ENCODE measurements at places on chromosomes 11 and 22.
A peak's percentile ranks its signal among the peaks of the same experiment; 100 is the strongest.

- DNase-seq: no peak
These were observed 36.9 kb downstream of the LINC01488 start for GRCh38 chr11:69518081-69518950.

- no peak for DNase-seq
These were observed 212.7 kb upstream of the PGR start for GRCh38 chr11:101342307-101342706.

DNA sequence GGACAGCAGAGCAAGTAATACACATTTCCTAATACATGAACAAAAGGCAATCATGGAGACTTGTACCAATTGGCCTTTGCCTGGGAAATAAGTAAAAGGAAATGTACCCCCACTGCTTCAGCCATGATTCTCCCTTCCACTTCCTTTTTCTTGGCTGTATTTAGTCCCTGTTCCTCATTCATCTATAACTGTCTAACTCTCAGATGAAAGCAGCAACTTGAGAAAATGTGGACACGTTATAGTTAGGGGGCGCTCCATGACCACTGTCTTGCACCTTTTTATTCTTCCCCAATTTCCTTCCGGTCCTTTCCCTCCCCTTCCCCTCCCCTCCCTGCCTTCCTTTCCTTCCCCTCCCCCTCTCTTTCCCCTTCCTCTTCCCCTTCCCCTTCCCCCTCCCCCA, 61.3 kb upstream of the BARX2 start:
- peak; percentile 55 for DNase-seq

DNA sequence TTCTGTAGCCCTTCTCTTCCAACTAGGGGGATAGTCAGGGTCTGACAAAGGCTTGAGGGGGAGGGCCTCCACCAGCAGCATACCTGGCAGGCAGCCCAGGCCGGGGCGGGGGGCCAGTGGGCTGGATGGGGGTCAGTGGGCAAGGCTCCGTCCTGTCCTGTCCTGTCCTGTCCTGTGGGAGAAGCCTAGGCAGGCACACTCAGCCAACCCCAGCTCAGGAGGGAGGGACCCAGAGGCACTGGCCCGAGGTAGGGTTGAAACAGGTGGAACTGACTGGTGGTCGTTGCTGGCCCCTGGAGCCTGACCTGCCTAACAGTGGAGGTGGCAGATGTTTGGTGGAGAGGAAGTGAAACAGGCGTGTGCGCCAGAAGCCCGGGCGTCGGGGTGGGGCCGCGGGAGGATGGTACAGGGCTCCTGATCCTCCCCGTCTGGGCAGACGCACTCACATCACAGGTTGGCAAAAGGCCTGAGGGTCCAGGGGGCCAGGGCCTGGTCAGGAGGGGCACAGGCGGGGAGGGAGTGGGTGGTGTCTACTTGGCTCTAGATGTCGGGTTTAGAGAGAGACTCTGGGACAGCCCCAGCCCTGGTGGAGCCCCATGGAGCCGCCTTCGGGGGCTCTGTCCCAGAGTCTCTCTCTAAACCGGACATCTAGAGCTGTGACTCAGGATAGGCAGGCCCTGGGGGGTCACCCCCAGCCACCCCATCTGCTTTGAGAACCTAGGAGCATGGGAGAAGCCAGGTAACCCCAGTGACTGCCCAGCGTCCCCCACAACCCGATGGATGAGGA, 32.5 kb upstream of the GRAMD4 start:
- DNase-seq: no peak

DNA sequence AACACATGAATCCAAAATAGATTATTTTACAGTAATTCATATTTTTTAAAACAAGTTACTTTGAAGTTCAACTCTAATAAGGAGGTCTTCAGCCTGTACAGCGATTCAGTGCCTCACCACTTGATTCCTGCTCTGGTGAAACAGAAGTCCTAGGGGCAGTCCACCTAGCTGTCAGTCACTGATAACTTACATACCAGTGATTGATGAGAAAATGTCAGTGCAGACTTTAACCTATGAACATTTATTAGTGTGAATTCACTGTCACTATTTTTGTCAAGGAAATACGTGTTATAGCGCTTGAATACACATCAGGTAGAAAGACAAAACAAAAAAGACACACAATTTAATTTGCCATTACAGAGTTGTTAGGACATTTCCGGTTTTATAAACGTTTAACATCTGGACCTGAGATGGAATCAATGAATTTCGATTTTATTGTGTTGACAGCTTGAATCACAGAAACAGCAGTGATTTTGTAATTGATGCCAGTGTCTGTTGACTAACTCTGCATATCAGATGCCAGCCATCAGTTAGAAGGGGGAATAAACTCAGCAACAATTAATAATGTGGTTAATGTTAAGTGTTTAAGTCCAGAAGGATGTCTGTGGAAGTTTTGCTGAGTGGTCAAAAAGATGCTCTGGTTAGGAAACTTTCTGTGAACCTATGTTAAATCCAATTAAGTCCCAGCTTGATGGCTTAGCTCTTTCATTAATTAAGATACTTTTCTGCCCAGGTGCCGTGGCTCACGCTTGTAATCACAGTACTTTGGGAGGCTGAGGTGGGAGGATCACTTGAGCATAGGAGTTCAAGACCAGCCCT, 34.5 kb downstream of the ELF5 start:
- DNase-seq: no peak

Measured in SW480 (cell line).